GM10248 (cell line): ENCODE measurements at places on chromosomes 11 and 22.

GRCh38 chr22:41841085-41841712, 8.3 kb downstream of the SREBF2 start:
- no peak for DNase-seq

DNA sequence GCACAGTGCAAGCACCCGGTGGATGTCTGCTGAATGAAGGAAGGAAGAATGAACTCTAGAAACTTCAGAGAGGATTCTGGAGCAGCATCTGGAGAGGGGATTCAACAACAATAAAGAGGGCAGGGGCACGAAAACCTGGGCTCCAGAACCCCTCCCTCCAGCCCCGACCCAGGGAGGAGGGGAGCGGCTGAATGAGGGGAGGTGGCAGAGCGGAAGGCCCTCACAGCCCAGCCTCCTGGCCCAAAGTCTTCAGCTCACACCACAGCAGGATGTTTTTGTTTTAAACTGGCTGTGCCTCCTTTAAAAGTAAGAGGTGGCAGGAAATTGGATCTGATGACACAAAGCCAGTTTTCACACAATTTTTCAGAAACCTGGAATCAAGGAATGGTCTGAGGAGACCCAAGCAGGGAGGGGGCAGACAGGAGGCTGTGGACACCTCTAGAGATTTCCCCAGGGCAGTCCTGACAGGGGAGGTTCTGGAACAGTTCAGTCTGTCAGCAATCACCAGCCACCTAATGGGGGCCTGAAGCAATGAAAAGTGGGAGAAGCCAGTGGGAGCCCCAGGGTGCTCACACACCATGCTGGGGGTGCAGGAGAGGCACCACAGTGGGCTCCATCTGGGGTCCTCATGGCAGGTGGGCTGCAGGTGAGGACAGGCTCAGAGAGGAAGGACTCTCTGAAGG, 44.4 kb upstream of the TCF20 start:
- no peak for DNase-seq

DNA sequence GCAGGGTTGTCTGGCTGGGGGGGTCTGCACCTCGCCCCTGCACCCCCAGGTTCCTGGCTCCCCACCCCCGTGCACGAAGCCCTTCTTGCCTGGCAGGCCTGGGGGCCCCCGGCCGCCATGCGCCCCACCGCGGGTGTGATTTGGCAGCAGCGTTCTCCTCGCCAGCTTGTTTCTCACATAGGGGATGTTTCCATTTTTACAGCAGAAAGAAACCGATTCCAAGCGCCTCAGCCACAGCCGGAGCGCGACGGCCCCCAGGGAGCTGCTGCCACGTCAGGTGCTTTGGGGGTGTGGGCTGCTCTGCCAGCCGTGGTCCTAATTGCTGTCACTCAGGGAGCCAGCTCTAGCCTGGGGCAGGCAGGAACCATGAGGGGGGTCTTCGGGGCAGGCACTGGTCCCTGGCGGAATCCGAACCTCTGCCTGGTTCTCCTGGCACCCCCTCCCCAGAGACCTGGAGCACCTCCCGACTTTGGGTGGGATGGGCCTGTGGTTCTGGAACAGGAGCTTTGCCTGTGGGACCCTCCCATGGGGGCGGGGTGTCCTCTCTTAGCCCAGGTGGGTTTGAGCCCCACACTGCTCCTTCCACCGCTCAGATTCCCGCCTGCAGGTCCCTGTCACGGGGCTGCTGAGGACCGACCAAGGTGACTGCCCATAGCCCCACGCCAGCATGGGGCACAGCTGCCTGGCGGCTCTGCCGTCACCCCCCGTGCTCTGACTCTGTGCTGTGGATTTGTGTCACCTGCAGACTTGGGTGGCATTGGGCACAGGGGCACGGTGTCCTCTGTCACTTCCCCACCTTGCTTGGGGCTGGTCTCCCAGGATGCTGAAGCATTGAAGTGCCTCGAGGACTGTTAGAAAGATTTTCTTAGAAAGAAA, 54.0 kb downstream of the RTN4R start:
- no peak for DNase-seq

- peak; percentile 12 for DNase-seq
These were observed 12.1 kb downstream of the SLC37A2 start for GRCh38 chr11:125075242-125075625.

DNA sequence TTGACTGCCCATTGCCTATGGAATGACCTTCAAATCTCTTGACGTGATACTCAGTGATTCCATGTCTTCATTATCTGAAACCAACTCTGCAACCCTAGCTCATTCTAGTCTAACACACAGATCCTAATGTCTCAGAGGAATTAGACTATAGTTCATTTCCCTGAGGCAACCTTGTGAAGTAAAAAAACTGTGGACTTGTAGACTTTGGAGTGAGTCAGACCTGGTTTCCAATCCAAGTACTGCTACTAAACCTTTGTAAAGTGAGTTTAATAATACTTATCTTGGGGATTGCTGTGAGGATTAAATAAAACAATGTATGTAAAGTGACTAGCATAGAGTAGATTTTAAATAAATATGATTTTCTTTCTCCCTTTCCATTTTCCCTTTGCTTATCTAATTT, 226.1 kb downstream of the BLID start:
- DNase-seq, result no peak

GRCh38 chr11:10955616-10956015, 97.8 kb upstream of the ZBED5 start:
- no peak for DNase-seq

DNA sequence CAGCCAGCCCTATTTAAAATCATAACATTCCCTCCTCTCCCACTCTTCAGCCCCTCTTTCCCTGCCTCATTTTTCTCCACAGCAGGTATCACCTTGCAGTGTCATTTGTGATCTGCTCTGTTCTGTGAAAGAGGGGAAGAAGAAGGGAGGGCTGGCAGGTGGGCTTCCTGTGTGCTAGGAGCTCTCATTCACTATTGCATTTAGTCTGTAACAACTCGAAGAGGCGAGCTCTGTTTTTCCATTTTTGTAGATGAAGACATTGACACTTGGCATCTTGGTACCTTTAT, 52.1 kb upstream of the CRYBB3 start:
- no peak for DNase-seq

GRCh38 chr22:44671742-44672141, 30.3 kb upstream of the PRR5 start:
- DNase-seq, result no peak

DNA sequence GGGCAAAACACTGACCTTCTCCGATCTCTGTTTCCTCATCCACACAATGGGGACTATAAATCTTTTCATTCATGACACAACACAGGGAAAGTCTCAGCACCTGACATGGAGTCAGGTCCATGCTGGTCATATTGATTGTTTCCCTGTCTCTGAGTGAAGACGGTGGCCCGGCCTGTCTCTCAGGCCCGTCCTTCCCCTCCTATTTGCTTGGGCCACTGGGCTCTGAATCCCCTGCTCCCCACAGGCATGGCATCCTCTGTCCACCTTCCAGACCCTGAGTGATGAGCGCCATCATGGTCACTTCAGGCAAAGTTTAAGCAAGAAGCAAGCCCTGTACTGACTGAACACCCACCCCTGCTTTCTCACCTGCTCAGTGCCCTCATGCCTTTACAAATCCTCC, 113.3 kb upstream of the ALX4 start:
- DNase-seq, result no peak

DNA sequence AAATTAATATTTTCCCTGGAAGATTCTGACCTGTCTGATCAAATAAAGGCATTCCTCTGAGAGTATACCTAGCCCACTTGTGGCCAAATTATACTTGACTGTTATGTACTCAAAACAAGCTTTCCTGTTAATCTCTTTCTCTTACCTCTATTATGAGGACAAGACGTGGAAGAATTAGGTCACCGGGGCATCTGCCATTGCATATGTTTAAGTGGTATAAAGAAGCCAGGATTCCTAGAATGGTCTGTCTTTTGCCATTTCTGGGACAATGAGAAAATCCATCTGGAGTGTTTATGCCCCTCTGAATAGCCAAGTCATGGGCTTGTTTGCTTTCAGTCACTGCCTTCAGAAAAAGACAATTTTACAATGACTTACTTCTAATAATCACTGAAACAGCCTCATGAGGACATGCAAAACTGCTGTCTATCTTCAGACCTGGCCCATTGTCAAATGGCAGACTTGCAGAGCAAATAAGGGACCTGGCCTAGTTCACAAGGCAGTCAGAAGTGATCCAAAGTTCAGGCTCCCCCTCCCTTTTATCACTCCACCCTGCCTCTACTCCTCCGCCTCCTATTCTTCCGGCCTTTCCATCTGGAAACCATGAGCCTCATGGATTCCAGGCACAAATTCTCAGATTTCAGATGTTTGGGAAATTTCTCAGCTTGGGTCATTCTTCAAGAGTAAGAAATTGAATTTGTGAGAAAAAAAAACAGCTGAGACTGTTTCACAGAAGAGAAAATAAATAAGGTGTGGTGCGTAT, 128.1 kb upstream of the LDLRAD3 start:
- no peak for DNase-seq

DNA sequence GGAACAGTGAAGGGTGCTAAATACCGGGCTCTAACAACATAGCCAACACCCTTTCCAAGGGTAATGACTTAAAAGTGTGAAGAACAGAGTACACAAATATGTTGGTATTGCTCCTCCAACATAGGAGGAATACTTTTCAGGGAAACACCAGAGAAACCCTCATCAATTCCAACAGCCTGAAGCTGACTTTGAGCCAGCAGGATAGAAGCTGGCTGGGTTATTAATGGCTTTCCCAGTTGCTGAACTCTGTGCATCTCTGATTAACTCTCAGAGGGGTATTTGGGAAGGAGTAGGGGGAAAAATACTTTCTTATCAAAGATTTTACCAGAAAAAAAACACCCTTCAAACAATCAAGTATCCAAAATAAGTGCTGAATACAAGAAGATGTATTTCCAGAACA, 95.6 kb downstream of the AMBRA1 start:
- no peak for DNase-seq

GRCh38 chr11:83816572-83817187, 530.5 kb upstream of the CCDC90B start:
- peak; percentile 14 for DNase-seq

DNA sequence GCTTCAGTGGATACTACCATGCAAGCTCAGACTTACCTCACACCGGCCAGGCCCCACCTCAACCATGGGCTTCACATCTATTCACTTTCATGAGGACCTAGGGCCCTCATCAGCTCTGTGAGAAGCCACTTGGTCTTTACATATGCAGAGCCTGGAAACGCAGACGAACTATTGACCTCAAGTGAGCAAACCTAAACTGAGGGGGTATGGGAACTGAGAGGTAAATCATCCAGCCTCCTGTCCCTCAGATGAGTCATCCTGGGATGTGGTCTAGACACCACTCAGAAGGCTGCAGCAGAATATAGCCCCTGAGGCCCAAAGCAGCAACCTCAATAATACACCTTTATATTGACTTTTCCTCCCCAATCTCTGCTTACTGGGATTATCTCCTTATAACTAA, 578.0 kb downstream of the INSC start:
- no peak for DNase-seq

GRCh38 chr11:119117004-119117706, 4.2 kb upstream of the HINFP start:
- no peak for DNase-seq

DNA sequence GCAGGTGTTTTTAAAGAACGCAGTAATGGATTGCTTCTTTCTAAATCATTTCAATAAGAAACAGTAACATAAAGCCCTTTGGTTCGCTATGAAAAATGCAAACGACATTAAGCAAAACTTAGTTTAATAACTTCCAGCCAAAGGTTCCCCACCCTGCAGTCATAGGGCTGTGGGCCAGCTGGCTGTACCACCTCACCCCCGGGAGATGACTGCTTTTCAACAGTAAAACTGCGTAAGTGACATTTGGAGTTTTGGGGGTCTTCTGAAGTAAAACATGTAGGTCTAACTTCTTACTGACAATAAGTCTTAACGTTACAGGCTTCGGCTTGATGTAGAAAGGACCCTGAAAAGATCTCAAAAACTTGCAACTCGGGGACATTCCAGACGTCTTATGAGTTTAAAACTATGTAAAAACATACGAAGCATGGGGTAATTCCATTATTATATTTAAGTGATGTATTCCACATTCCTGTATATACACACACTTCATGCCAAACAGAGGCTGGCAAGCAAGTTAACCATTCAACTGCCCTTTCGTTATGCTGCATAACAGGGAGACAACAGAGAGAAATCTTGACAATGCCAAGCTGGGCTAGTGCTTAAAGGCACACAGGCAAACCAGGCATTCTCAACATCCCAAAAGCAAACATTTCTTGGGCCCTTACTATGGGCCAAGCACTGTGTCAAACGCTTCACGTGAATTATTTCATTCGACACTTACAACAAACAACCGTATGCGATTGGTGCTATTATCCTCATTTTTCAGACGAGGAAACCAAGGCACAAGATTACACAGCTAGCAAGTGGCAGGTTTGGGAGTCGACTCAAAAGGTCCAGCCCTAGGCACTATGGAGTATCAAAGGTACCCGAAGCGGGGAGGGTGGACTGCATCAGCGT, 1.2 kb downstream of the MRTFA start:
- DNase-seq, result no peak

DNA sequence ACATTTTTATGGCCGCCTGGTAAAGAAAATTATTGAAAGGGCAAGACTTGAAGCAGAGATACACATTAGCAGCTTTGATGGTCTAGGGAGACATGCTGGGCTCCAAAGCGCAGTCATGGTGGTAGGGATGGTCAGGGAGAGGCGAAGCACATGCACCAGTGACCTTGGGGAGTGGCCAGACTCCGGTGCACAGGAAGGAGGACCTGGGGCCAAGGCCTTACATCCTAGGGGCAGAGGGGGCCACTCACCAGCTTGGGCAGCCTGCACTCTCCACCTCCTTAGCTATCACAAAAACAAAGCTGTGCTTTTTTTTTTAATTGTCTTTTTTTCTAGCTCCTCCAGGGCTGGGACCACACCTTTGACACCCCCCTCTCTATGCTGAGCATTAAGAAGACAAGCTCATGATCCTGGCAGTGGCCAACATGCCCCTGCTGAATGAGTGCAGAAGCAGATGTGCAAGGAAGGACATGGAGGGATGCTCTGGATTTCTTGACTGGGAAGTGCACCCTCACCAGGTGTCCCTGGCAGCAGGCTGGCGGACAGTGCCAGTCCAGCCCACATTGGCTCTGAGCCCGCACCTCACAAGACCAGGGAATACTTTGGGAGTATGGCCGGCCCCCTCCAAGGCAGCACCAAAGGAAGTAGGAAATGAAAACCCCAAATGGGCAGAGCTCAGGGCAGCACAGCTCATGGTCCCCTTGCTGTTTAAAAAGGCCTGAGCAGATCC, 619.9 kb downstream of the TBC1D22A start:
- no peak for DNase-seq

- no peak for DNase-seq
These were observed 29.1 kb upstream of the AQP11 start for GRCh38 chr11:77560605-77561004.

DNA sequence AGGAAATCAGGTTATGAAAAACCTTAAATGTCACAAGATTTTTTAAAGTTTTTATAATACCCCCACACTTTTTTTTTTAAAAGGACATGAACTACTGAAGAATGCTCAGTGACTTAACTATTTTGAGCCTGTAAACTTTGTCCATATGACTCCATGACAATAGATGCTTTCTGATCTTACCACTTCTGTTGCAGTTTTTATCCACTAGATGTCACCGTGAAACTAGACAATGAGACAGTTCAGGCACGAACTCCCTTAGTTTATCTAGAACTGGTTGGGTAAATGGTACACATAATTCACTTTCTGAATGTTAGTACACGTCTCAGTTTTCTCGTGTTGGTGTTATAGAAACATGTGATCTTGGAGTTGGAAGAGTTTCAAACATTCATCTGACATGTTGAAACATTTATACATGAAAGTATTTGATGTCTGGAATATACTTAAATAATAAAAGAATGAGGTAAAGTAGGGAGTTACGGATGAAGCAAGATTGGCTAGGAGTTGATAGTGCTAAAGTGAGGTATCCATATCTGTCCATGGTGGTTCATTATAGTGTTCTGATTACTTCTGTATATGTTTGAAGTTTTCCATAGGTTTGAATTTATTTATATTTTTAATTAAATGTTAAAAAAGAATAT, 8.1 kb downstream of the CCDC15 start:
- peak; percentile 64 for DNase-seq
